Effector CD4-positive, alpha-beta T cell (primary cell): ENCODE measurements at places on chromosomes 11 and 22.

DNA sequence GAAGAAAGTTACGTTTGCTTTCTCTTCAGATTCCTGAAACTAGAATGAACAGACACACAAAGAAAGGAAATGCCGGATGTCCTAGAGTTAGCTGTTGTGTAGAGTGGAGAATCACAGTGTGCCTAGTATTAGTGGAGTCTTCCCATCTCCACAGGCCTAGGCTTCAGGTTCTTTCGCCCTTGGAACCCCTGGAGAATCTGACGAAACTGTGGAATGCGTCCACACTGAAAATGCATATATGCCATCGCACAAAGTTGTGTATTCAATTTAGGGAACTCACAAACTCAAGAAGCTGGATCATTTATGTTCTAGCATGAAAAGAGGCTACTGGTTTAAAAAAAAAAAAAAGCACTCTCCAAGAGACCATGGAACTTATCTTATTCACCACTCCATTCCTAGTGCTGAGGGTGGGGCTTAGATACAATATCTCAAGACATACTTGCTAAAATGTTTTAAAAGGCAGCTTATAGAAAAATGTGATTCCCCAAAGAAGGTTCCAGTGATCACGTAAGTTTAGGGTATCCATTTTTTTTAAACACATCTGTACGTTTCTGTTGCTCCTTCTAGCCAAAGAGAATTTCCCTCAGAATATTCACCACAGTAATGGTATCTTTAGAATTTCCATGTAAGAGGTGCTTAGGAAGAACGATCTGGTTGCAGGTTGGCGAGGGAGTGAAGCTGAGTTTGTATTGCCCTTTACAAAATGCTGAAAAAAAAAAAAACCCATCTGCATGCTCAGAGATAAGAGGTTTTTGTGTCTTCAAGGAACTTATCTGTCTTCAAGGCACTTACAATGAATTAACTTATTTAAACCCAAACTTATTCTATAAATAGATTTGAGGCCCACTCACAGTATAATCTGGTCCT, 20.0 kb downstream of the MAML2 start:
- no peak for DNase-seq

DNA sequence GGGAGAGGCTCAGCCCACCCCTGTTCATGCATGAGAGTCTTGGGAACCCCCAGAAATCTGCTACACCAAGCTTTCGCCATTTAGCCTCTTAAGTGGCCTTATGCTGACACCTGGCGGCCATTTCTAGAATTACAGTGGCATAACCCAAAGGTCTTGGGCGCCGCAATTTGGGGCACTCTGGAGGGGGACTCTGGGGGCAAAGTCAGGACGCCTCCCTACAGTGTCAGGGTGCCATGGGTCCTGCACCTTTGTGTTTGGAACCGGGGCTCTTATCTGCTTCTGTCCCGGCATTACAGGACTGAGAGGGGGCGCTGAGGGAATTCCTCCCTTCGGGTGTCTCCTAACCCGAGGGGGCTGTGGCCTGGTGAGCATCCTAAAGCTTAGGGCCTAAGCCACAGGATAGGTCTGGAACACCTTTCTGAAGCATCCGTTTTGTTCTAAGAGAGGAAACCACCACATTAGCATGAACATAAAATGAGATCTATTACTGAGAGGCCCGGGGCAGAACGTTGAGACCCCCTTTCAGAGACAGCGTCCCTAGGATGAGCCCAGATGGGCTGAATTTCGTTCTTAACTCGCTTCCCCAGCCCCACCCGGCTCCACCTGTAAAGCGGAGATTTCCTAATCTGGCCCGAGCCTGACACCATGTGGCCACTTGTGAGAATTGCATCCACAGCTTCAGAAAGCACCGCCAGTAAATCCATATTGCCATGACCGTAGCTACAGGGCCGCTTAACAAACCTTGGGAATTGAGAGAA, 9.3 kb downstream of the INS start:
- DNase-seq = peak; percentile 72

DNA sequence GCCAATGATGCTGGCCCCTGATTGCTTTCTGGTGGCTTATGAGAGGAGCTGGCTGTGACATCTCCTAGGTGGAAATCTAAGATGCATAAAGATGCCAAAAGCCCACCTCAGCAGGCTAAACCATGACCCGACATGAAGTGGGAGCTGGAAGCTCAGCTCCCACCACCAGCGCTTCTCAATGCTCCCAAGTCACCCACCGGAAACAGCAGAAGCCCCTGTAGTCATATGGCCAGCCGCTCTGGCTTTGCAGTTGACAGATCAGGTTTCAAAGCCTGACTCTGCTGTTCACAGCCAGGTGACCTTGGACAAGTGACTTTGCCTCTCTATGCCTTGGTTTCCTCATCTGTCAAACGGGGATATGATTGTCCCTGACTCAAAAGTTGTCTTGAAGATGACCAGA, 29.1 kb upstream of the ANO1 start:
- DNase-seq = no peak

- DNase-seq = no peak
Measured at GRCh38 chr11:95939091-95939490, 15.2 kb upstream of the MTMR2 start.

- DNase-seq = no peak
Measured at GRCh38 chr11:104679258-104679657, 219.0 kb downstream of the CASP12 start.

GRCh38 chr11:130179396-130180306, 20.1 kb downstream of the ST14 start:
- DNase-seq = no peak

DNA sequence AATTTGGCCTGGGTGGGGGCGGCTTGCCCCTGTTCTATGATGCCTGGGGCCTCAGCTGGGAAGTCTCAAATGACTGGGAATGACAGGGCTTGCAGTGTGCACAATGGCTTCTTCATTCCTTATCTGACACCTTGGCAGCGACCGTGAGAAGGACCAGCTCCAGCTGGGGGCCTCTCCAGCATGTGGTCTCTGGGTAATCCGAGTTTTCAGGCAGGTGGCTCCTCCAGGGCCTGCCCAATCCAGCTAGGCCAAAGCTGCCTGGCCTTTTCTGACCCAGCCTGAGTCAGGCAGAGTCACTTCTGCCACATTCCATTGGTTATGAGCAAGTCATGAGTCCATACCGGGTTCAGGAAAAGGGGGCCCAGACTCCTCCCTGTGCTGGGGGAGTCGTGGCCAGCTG, 646.0 kb downstream of the OPCML start:
- no peak for DNase-seq

DNA sequence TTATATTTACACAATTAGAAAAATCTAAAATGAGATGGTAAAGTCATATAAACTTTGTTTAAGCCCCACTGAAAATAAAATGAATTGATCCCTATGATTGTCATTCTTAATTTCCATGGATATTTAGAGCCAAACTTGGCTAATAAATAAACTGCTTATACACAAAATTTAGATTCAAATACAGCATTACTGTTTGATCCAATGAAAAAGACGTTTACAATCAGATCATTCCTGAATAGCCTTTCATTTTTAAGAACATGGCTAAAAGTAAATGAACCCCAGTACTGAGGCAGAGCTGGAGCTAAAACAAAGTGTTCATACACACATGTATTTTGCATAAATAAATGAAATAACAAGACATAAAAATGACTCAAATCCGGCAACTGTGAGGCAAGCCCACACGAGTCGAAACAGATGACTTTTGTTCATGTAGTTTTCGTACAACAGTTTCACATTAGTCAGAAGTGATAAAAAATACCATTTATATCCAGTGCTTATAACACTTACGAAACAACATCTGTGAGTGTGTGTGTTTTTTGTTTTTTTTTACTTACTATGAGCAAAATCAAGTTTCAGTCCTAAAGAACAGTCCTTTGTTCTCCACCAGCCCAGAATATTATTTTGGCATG, 386.5 kb downstream of the SOX6 start:
- no peak for DNase-seq

DNA sequence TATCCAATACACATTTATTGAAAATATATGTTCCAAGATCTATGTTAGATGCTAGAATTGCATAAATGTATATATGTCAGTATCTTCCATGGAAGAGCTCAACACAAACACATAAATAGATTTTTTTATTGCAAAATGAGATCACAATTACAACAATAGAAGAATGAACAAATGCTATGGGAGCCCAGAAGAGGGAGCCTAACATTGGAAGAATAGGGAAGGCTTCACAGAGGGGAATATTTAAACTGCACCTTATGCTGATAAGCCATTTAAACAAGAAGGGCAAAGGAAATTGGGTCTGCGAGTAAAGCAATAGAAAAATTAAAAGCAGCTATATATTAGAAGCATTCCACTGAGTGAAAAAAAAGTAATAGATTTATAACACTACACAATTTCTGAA, 96.1 kb upstream of the LRRC55 start:
- no peak for DNase-seq

DNA sequence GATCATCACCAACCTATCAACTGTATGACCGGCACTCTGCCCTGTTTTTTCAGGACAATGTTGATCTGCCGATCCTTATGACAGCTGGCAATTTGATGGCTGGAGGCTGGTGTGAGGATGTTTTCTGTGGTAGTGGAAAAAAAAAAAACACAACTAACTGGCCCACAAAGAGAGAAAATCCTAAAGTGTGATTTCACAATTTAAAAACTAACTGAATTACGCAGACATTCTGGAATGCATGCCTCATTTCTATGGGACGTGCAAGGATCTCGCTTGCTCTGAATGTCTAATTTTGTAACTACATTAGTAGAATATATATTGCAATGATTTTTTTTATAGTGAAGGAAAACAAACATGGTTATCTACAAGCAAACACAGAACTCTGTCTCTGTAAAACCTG, 590.5 kb downstream of the ETS1 start:
- no peak for DNase-seq

GRCh38 chr11:79896258-79896657, 455.4 kb upstream of the TENM4 start:
- DNase-seq = no peak

DNA sequence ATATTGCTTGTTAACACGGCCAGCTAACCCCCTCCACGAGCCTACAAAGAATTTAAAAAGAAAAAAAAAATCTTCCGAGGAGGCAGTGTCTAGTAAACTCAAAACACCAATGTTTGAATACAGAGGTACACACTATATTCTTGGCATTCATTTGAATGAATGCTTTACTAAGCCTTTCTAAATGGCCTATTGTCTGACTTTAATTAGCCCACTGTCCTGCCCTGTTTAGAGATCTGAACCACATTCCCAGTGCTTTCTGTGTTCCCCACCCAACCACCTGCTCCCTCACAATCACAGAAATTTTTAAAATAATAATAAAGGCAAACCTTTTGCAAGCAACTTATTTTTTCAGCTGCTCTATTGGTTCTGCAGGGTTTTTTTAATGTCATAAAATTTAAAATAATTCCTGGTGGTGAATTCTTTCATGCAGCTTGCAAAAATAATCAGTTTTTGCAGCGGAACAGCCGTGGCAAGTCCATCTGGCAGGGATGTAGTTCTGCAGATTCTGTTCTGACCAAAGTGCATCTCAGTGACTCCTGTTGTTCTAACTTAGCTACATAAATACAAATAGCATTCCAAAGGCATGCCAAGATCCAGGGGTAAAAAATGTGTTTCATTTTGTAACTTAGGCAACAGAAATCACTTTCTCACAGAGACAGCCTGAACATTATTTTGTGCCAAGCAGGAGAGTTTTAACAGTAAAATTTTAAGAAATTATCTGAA, 23.8 kb downstream of the POU2AF2 start:
- no peak for DNase-seq

GRCh38 chr11:84224042-84224441, 937.9 kb upstream of the CCDC90B start:
- DNase-seq = no peak

GRCh38 chr11:26070714-26071380, 261.1 kb upstream of the ANO3 start:
- DNase-seq = no peak

DNA sequence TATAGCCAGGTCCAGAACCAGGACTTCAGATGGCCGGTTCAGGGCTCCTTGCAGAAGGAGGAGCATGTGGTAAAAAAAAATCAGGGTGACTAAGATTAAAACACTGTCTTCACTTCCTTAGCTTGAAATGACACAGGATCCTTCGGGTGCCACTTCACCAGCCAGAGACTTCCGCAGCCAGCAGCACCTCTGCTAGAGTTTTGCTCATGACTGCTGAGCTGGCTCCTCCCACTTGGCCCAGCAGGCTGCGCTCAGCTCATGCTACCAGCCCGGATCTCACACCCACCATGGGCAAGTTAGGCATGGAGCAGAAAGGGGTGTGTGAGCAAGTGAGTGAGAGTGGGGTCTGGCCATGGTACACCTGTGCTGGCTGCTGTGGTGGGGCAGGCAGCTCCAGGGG, 6.6 kb upstream of the MS4A18 start:
- DNase-seq = no peak

DNA sequence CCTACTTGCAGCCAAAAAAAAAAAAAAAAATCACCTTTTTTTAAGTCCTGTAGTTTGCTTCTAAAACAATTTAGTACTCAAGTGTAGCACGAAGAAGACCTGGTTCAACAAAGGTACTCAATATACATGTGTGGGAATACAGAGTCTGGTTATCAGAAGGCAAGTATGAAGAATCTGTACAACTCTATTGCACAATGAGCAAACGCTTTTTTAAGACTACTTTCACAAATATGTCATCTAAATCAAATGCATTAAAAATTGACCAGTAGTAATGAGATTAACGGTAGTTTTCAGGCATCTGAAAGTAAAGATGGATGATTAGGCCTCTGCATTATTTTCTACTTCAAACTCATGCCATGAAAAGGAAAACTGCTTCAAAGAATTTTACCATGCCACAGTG, 9.5 kb downstream of the CHORDC1 start:
- DNase-seq = no peak

GRCh38 chr22:43401661-43402060, 10.2 kb upstream of the MPPED1 start:
- DNase-seq = no peak

GRCh38 chr11:95565724-95566141, 223.8 kb downstream of the FAM76B start:
- no peak for DNase-seq

GRCh38 chr22:31177420-31178162, 17.6 kb downstream of the RNF185 start:
- no peak for DNase-seq

GRCh38 chr11:128618603-128619002, 31.2 kb upstream of the ETS1 start:
- no peak for DNase-seq

DNA sequence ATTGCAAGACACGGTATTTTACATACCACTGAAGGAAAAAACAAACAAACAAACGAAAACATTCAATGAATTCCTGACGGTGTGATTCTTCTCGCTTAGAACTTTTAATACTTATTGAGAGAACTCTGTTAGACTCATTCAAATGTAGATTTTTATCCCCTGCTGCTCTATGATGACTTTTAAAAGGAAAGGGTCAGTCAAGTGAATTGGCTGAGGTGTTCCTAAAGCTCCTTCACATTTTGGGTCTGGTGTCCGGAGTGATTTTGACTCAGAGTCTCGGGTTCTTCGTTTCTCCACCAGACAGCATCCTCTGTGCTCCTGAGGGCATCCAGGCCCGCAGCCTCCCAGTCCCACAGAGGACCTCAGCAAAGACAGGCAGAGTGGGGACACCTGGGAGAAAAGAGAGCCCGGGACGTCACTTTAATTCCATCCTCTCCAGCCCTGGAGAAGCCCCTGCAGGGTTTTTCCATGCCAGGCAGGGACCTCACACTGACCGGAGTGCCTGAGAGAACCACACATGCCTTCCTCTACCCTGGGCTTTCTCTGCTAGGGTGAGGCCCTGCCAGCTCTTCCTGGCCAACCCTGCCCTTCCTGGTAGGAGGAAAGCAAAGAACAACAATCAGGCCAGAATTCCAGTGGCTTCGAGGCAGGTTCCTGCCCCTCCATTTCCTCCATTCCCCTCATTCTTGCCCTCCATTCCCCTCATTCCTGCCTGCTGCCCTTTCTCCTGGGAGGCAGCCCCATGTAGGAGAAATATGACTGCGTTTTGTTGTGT, 1.4 kb upstream of the CSF2RB start:
- DNase-seq = no peak

- no peak for DNase-seq
Measured at GRCh38 chr11:86369668-86370067, 5.0 kb upstream of the CCDC81 start.
